ENCODE measurements at places on chromosomes 4 and X.
A peak's percentile ranks its signal among the peaks of the same experiment; 100 is the strongest.

DNA sequence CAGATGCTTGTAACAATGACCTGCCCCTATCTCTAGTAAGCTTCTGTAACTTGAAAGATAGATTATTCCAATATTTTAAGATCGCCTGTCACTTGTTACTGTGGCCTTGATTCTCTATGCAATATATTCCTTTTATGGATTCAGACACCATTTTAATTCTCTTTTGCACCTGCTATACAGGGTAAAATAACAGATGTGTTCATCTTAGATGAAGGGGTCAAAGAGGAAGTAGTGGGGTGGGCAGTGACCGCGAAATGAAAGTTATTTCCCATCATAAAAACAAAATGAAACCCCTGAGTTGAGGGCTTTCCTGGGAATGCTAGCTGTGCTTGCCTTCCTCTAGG lies 175.9 kb downstream of the TSPAN5 start:
- no peak for DNase-seq

DNA sequence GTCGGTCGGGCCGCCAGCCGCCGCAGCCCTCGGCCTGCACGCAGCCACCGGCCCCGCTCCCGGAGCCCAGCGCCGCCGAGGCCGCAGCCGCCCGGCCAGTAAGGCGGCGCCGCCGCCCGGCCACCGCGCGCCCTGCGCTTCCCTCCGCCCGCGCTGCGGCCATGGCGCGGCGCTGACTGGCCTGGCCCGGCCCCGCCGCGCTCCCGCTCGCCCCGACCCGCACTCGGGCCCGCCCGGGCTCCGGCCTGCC lies 213 bp downstream of the NFKB1 start:
- DNase-seq, result peak; percentile 80

DNA sequence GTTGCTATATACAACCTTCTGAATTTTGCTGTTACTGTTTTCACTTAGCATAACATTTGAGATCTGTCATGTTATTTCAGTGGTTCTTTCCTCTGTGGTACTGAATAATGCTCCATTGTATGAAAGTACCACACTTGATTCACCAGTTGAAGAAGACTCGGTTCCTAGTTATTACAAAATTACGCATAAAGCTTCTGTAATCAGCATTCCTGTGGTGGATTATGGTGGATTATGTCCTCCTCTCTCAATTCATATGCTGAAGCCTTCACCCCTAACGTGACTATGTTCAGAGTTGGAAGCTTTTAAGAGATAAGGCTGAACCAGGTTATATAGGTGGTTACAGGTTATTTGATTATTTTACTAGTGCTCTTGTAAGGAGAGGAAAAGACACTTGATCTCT lies 2143.5 kb upstream of the AGA start:
- no peak for DNase-seq

GRCh38 chr4:183211533-183211932 lies 108.5 kb downstream of the CLDN22 start:
- no peak for DNase-seq

DNA sequence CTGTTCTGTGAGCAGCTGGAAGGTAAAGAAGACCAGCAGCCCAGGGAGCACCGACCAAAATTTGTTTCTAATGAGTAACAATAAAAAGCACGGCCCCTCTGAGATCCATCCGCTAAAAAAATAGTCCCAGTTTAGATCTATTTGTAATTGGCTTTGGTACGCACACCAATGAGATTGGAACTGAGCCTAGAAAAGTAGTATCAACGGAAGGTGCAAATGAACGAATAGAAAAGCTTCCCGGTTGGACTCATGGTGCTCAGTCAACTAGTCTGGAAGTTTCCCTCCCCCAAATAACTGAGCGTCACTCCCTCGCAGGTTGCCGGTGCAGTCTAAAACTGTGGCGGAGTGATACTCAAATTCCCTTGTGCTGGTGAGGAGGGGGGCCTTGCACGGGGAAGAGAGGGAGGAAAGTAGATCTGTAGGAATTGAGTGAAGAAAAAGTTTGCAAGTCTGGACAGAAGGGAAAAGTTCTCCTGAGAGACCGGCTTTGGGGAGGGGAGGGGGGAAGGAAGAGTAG lies at the start of gene COL4A5:
Gene COL4A5, plus strand, starts transcription at position 413 of the 517 bp plus-strand sequence. CDS start 288 bp downstream, outside the sequence.
- DNase-seq, result peak; percentile 30

DNA sequence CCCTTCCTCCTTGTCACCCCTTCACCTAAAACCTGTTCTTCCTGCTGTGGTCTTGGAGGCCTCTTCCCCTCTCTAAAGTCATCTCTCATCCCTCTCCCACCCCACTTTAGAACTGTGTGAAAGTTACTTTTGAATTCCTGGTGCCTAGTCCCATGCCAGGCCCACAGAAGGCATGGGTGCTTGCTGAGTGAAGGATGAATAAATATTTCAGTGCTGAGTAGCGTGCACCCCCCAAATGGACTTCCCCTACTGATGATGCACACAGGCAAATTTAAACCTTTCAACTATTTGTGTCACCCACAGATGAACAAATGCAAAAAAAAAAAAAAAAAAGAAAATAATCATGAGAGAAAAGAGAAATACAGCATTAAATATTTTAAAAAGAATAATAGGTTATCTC lies 19.8 kb downstream of the PSMD10 start:
- DNase-seq, result no peak

Data from left ventricle myocardium superior (tissue), 1 donor.